ENCODE measurements at places on chromosomes 4 and X.
A peak's percentile ranks its signal among the peaks of the same experiment; 100 is the strongest.

DNA sequence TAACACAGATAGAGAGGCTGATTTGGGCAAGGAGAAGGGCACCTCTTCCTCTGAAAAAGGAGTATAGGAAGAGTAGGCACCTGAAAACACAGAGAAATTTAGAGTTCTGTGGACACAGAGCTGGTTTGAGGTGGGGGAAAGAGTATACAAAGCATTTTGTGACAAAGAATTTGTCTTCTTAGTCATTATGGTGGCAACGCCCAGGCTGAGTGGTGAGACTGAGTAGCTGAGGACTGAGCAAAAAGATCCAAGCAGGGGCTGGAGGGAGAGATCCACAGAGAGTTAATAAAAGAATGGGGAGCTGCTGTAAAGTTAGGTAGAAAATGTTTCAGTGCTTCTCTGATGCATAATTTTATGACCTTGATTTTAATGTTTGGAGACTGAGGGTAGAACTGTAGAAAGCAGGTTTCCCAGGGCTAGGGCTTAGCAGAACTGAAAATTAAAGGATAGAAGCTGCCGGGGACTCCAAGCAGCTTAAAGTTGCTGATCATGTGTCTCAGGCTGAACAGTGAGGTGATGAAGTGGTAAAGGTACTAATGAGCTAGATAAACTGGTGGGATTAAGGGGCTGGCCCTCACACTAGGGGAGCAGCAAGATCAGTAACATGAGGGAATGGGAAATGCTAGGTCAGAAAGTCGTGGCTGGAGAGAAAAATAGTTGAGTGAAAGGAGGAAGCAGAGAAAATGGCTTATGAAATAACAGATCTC lies 118.9 kb downstream of the CEP44 start:
- no peak for DNase-seq

DNA sequence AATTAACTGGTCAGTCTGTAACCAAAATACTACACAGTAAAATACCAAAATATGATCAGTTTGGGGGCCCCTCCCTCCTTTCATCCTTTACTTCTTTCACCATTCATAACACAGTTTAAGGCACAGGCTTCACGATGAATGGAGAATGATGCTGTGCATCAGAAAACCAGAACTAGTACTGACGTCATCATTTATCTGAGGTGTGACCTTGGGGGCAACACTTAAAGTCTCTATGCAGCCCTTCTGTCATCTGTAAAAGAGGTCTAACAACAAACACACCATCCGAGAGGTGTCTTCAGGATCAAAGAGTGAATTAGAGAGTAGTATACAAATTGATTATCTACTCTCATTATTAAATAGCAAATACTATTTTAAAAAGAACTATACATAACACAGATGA lies 135.4 kb downstream of the SH3KBP1 start:
- no peak for DNase-seq

DNA sequence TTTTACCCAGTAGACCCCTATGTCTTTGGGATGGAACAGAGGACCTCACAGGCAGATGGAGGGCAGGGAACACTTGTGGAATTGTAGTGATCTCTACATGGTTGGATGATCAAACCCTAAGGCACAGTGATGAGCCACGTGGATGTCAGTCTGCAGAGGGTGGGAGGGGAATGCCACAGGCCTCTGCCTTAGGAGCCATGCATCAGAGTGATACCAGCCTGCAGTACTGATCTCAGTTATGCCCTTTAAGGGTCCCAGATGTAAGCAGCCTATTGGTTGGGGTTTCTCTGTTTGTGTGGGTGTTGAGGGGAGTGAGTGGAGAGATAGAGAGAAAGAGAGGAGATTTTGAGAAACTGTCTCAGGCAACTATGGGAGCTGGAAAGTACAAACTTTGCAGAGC lies 39.9 kb upstream of the XAGE1B start:
- no peak for DNase-seq

DNA sequence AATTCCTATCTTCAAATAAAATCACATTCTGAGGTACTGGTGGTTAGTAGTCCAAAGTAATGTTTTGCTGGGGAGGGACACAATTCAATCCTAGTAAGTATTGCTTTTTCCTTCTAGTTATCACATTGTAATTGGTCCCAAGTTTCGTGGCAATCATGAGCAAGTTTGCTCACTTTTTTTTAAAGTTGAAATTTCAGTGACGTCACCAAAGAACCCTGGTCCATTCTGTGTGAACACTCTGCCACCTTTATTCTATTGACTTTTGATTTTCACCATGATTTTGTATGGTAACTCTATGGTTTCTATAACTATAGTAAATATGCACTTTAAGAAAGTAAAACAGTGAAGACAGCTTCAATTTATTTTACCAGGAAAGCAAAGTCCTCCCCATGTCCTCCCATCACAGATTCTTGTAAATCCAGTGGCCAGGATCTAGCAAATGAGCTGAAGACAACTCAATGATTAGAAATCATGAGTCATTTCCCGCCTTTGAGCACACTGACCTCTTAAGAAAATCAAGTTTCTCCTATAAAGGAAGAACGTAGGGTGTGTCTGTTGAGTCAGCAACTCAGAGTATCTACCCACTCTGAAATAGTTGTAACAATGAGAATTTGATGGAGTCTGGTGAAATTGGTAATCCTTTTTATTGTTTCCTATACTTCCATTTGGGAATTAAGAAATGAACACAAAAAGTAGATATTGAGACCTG lies 1306.6 kb upstream of the PABPC4L start:
- DNase-seq = no peak

DNA sequence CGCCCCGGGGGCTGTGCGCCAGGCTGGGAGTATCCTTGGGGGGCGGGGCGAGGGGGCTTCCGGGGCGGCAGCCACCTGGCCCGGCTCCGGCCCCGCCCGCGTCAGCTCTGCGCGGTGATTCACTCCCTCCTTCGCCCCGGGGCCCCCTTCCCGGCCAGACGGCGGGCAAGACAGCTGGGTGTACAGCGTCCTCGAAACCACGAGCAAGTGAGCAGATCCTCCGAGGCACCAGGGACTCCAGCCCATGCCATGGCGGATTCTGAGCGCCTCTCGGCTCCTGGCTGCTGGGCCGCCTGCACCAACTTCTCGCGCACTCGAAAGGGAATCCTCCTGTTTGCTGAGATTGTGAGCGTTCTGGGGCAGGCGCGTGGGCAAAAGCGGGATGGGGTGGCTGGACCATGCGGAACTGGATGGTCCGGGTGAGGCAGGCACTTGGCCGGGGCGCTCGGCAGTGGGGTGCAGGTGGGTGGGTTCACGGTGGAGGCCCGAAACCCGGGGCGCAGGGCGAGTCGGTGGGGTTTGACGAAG lies at the start of gene PLP2:
PLP2 (plus strand) TSS at position 147 of the 528 bp plus-strand sequence; CDS start at position 250, 103 bp downstream.
- peak; percentile 85 for DNase-seq

DNA sequence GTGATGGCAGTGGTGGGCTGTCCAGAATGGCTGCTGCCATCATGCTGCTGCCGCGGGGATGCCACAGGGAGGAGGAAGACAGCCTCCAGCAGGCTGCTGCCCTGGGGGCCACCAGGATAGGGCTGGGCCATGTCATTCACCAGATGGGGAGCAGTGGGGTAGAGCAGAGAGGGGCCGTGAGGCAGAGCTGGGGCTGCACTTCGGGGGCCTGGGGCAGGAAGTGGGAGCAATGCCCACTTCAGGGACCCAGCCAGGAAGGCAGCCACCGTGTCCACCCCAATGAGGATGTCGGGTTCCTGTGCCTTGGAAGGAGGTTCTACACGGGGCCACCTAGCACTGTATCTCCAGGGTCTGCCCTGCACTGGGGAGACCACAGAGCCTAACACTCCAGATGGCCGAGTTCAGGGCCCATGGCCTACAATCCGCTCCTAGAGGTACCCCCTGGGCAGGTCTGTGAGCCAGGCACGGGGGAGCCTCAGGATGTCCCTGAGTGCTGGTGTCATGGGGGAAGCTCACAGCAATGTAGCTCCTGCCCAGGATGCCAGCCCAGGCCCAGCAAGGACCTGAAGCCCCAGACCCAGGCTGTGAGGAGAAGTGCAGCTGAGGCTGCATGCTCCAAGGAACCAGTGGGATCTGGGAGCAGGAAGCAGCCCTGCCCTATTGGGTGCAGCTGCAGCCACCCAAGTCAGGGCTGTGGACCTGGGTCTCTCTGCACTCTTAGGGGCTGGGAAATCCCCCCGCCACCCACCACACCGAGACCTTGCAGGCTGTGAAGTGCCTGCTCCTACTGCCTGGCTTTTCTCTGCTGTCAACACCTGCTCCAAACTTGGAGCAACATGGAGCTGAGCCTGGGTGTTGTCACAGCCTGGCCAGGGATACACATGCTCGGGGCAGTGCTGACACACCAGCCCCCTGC lies 140.3 kb downstream of the PDHA2 start:
- DNase-seq = no peak

Measured in CD4-positive, alpha-beta T cell treated with Interleukin-17A for 4 hours (primary cell).